ENCODE measurements at places on chromosomes 3 and 15.

DNA sequence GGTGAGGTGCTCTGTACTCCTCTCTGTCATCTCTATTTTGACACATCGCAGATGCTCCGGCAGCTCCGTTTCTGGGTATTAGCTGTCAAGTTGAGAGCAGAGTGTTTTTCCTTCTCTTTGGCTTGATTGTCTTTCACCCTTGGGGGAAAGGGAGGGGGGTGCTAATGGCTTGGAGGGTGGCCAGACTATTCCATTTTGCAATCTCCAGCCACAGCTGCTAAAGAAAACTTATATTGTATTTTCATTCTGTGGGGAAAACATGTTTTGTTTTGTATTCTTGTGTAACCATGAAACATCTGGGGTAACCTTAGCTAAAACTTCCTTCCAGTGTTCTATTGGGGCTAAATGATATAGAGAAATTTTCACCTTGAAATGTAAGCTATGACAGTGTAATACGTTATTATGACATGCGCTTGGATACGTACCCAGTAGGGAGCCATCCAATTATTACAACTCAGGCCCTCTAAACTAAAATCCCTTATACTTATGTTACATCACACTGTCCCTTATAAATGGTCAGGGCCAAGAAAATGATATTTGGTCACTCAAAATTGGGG is 14.0 kb upstream of the LARP6 start:
- no peaks in the 10 kb centered on the region for H3K36me3 ChIP-seq
- no peak overlapping the region for H3K4me3 ChIP-seq
- H3K27ac ChIP-seq: no peak overlapping the region
- H3K4me1 ChIP-seq: no peaks in the 10 kb centered on the region

DNA sequence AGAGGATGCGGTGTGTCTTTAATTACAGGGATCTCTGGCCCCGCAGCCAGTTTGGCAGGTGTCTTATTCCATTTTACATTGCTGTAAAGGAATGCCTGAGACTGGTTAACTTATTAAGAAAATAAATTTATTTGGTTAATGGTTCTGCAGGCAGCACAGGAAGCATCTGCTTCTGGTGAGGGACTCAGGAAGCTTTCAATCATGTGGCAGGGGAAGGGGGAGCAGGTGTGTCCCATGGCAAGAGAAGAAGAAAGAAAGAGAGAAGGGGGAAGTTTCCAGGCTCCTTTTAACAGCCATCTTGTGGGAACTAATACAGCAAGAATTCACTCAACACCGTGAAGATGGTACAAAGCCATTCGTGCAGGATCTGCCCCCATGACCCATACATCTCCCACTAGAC is 128.0 kb upstream of the CRBN start:
- no peak for DNase-seq
- H3K4me1 ChIP-seq: no peaks in the 10 kb centered on the region
- no peak overlapping the region for H3K27ac ChIP-seq
- H3K27me3 ChIP-seq: no peaks in the 10 kb centered on the region
- H3K36me3 ChIP-seq: no peaks in the 10 kb centered on the region

DNA sequence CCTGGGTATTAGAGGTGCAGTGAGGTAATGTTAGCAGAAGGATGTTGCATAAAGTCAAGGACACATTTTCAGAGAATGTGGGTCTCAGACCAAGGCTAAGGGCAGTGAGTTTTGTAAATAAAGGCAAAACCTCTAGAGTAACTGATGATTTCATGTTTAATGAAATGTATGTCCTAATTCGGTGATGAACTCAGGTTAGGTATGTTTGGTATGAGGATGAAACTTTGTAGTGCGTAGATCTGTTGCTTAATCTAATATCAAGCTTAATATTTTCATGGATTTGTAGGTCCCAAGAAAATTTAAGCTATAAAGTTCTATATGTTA is 3.6 kb downstream of the USP50 start:
- H3K27me3 ChIP-seq: peaks cover 18% of the 10 kb centered on the region
- no peak overlapping the region for H3K27ac ChIP-seq
- no peak overlapping the region for H3K4me3 ChIP-seq
- H3K4me1 ChIP-seq: no peaks in the 10 kb centered on the region
- no peaks in the 10 kb centered on the region for H3K36me3 ChIP-seq

DNA sequence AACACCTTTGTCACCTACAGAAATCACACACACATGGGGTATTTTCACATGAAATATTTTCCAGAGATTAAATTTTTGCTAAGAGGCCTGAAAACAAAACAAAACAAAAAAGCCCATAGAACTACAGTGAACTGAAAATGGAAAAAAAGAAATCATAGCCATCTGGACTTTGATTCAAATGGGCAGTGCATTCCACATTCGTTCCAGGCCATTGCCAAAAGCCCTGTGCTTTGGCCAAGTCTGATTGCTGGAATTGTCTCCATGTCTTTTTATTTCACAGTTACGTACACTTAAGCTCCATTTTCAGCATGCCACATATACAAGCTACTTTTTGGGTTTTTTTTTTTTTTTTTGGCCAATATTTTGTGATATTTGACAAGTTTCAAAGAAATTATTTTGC is 47.1 kb downstream of the TFG start:
- DNase-seq: no peak
- H3K36me3 ChIP-seq: peaks cover 30% of the 10 kb centered on the region
- H3K27ac ChIP-seq: no peak overlapping the region

GRCh38 chr3:56347219-56347871 is 120.9 kb downstream of the ERC2 start:
- H3K4me1 ChIP-seq: no peaks in the 10 kb centered on the region
- no peaks in the 10 kb centered on the region for H3K36me3 ChIP-seq
- H3K4me3 ChIP-seq: no peak overlapping the region
- peaks cover 16% of the 10 kb centered on the region for H3K27me3 ChIP-seq

GRCh38 chr3:22659651-22660475 is 543.3 kb upstream of the UBE2E2 start:
- H3K36me3 ChIP-seq: no peaks in the 10 kb centered on the region
- H3K27ac ChIP-seq: no peak overlapping the region
- H3K4me1 ChIP-seq: no peaks in the 10 kb centered on the region

- no peak for DNase-seq
- H3K27ac ChIP-seq: no peak overlapping the region
- H3K36me3 ChIP-seq: no peaks in the 10 kb centered on the region
- H3K27me3 ChIP-seq: peaks cover 18% of the 10 kb centered on the region
- no peaks in the 10 kb centered on the region for H3K4me1 ChIP-seq
Observed at GRCh38 chr3:14273901-14274611, 95.4 kb downstream of the LSM3 start.

DNA sequence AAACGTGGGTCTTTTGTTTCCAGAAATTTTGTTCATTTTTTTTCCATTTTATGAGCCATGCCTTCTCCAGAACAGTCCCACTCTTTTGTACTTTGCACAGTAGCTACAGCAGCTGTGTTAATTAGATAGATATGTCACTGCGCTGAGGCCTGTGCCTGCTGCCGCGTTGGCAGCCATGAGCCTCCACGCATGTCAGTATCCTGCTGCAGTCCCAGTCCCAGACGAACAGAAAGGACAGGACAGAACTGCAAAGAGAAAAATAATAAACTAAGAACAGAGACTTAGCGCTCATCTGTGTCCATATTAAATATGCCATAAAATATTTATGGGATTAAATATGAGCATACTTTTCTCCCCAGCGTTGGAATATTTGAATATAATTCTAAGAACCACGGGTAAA is 442.4 kb upstream of the RARB start:
- H3K27ac ChIP-seq: no peak overlapping the region
- H3K27me3 ChIP-seq: no peaks in the 10 kb centered on the region
- no peaks in the 10 kb centered on the region for H3K4me1 ChIP-seq
- no peak overlapping the region for H3K4me3 ChIP-seq
- no peak for DNase-seq

DNA sequence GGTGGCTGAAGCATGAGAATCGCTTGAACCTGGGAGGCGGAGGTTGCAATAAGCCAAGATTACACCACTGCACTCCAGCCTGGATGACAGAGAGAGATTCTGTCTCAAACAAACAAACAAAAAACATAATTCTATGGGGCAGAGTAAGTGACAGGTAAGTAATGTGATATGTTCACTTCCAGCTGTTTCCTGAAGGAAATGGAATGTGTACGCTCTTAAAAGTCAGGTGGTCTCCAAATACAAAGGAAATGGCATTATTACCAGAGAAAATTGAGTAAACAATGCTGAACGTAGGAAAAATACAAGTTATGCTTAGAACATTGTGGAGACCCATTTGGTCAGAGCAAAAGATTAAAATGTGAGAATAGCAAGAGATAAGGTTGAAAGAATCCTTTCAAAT is 278.5 kb downstream of the SCAPER start:
- H3K4me1 ChIP-seq: no peaks in the 10 kb centered on the region
- H3K36me3 ChIP-seq: no peaks in the 10 kb centered on the region
- no peak overlapping the region for H3K4me3 ChIP-seq
- H3K27ac ChIP-seq: no peak overlapping the region
- H3K27me3 ChIP-seq: no peaks in the 10 kb centered on the region

DNA sequence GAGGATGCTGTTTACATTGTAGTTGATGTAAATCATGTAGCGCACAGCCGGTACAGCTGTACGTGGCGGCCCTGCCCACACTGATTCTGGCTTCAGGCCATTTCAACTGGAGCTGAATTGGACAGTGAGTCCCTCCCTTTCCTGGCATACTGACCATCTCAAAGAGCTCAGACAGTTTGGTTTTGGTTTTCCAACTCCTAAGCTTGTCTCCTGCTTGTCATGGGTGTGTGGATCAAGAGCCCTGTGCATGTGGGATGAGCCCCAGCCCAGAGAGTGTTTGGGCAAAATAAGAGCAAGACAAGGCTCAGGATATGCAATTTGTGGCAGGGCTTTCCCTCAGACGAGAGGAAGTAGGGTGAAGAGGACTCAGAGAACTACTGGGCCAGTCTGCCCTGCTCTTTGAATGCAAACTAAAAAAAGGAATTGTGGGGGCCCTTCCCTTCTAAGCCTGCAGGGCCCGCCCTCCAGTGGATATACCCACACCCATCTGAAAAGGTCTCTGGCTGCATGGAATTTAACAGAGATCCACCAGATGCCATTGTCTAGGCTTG is 13.3 kb downstream of the ITGA11 start:
- H3K4me3 ChIP-seq: no peak overlapping the region
- H3K4me1 ChIP-seq: no peaks in the 10 kb centered on the region
- peaks cover 17% of the 10 kb centered on the region for H3K27me3 ChIP-seq
- H3K36me3 ChIP-seq: no peaks in the 10 kb centered on the region
- DNase-seq: no peak

DNA sequence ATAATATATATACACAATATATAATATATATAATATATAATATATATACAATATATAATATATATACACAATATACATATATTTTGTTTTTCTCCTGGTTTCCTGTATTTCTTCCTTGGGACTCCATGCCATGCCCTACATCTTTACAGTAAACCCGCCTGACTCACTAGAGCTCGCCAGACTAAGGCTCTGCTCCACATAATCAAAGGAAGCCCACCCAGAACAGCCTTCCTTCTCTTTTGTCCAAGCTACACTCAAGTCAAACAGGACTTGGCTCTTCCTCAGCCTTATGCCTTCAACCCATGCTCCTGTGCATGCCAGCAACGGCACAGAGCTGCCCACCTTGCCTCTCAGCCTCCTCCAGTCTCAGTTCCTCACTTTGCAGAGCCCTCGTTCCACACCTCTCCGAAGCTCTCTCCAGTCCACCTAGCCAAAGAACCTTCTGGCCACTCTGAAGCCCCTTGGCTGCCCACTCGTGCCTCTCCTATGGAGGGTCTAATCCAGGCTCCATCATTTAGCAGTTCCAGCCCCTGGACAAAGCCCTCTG is 109.1 kb downstream of the RFTN1 start:
- H3K4me1 ChIP-seq: peaks cover 3% of the 10 kb centered on the region
- peaks cover 40% of the 10 kb centered on the region for H3K36me3 ChIP-seq
- no peak overlapping the region for H3K4me3 ChIP-seq
- no peaks in the 10 kb centered on the region for H3K27me3 ChIP-seq
- peak; percentile 27 for DNase-seq

DNA sequence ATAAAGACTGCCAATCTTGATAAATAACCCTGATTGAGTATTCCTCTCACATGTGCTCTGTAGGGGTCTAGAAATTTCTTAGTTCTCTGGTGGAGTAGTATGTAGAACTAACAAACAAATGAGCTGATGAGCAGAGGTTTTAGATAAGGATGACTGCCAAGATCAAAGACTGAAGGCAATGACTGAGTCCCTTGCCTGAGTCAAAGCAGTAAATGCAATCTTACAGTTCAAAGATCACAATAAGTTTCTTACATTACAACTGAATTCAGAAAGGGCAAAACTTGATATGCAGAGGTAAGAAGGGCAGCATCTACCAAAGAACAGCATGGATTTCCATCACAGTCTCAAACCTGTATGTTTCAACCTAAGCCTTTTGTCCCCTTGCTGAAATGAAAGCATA is 172.2 kb upstream of the POU1F1 start:
- no peak overlapping the region for H3K4me3 ChIP-seq
- no peaks in the 10 kb centered on the region for H3K4me1 ChIP-seq
- no peak overlapping the region for H3K27ac ChIP-seq
- no peaks in the 10 kb centered on the region for H3K36me3 ChIP-seq
- H3K27me3 ChIP-seq: no peaks in the 10 kb centered on the region

DNA sequence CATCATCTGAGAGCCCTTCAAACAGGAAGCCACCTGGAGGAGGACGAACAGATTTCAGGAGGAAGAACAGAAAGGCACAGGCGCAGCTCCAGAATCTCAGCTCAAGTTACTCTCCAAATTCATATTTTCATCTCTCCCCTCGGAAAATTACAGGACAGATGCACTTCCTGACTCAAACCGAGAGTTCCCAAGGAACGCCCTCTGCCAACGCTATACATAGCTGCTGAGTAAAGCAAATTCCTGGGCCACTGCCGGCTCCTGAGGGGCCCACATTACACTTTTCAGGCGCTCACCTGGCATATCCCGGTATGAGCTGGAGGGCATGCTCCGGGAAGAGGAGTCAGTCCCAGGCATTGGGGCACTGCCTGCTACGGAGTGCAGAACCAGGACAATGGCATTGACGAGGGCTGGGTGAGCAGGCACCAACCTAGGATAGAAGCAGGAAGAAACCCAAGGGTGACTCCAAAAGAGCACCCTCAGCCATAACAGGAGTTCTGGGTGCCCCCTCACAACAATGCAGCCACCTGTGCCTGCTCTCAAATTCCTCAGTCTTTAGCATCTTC is 11.2 kb downstream of the UBL7 start:
- H3K4me3 ChIP-seq: no peak overlapping the region
- peaks cover 46% of the 10 kb centered on the region for H3K36me3 ChIP-seq
- H3K4me1 ChIP-seq: peaks cover 16% of the 10 kb centered on the region
- H3K27ac ChIP-seq: no peak overlapping the region
- no peak for DNase-seq
- H3K27me3 ChIP-seq: no peaks in the 10 kb centered on the region

DNA sequence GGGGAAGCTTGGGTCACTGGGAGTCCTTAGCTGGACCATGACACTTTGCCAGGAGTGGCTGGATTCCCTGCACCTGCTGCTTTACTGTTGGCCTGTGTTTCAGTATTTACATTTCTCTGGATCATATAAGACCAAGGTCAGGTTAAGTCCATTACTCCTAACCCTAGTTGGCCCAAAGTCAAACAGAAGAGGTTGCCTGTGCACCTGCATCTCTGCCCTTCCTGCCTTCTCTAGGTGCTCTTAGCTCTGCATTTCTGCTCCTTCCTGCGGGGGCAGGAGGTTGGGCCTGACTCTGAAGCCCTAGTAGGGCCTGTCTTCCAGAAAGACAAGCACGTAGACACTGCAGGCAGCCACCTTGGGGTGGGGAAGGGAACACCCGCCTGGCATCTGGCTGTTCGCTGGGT is 124.3 kb downstream of the RPLP1 start:
- H3K4me1 ChIP-seq: peaks cover 39% of the 10 kb centered on the region
- no peak overlapping the region for H3K4me3 ChIP-seq
- no peak overlapping the region for H3K27ac ChIP-seq
- DNase-seq: peak; percentile 37
- peaks cover 29% of the 10 kb centered on the region for H3K27me3 ChIP-seq

GRCh38 chr3:190183121-190183520 is 62.4 kb upstream of the P3H2 start:
- H3K27ac ChIP-seq: no peak overlapping the region
- H3K4me3 ChIP-seq: no peak overlapping the region
- DNase-seq: no peak
